ENCODE measurements at places on chromosomes 3 and 15.
A peak's percentile ranks its signal among the peaks of the same experiment; 100 is the strongest.

DNA sequence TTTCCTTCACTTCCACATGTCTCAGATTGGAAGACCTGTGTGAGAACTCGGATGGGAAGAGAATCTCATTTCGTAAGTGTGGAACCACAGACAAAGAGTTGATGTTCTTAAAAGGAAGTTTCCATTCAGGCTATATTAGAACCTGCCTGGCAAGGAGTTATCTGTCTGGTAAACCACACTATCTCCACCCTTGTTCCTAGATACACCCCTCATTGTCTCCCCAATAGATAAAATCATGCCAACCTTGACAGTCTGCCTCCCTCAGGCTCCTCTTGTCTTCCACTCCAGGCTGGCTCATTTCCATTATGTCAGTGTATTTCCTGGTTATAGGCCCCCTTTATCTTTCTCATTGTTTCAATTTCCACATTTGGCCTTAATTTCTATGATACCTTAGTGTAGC is 89.2 kb downstream of the TMEM108 start:
- DNase-seq, result no peak

GRCh38 chr3:67384016-67384415 is 270.4 kb downstream of the SUCLG2 start:
- no peak for DNase-seq

GRCh38 chr15:83612898-83613635 is 40.9 kb upstream of the ADAMTSL3 start:
- DNase-seq, result no peak

DNA sequence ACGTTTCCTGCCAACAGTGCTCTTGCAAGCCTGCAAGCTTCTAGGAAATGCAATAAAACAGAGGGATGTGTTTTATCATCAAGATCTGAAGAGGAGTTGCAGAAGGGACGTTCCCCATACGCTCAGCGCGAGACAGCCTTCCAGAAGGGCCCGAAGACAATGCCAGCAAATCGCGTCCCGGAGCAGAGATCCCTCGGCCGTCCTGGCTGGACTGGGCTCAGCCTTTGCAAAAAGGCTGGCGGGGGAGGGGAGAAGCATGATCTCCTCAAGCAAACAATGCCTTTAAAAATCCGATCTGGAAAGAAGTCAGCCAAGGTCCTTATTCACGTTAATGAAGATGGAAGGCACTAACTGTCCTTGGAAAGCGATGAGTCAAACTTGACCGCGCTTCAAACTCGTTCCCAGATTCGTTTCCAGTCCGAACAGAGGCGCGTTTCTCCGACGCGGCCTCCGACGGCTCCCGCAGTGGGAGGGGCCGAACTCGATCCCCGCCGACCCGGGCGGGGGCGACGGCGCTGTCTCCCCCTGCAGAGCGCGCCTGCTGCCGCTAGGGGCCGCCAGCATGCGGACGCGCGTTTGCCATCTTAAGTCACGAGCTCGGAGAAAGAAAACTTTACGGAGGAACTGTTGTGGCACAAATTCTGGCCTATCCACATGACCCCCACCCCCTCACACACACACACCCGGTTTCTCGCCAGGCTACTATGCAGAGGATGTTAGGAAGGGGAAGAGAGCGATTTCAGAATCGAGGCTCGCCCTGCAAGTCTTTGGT is 5.5 kb downstream of the BCL6 start:
- DNase-seq, result peak; percentile 54

DNA sequence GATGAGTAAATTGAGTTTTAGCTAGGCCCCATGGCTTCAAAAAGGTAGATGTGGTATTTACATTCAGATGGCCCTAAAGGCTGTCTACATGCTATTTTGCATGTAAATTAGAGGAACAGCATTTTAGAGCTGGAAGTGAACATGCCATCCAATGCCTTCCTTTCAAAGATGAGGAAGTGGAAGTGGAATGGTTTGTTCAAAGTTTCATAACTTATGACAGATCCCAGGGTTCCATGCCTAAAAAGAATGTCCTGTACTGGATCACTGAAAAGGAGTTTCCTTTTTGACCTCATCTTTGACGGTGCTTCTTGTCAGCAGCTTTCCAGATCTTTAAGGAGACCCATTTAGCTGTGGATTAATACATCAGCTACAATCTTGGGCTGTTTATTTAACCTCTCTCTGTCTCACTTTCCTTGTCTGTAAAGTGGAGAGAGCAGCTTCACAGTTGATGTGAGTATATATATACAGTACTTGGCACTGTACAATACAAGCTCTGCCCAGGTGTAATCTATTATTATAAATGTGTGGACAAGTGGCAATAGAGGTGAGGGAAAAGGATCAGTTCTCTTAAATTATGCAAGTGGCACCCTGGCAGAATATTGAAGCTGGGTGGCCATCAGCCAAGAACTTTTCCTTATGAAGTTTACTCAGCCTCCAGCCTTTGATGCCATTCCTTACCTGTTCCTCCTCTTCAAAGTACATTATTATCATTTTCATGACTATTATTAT is 68.7 kb upstream of the GOLGA8B start:
- no peak for DNase-seq
